LHCN-M2 (cell line): ENCODE measurements at places on chromosomes 3 and 15. TPM values are rescaled to one million over a fixed set of nuclear protein-coding genes. Genes with fewer than 3 reads are reported as not detected.

- DNase-seq = no peak
Measured at GRCh38 chr15:40964006-40964405, 10.7 kb downstream of the CHAC1 start.

DNA sequence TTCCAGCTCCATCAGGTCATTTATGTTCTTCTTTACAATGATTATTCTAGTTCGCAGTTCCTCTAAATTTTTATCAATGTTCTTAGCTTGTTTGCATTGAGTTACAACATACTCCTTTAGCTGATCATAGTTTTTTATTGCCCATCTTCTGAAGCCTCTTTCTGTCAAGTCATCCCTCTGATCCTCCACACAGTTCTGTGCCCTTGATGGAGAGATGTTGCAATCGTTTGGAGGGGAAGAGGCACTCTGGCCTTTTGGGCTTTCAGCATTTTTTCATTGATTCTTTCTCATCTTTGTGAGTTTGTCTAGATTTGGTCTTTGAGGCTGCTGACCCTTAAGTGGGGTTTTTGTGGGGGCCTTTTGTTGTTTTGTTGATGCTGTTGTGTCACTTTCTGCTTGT is 234.6 kb upstream of the CBLB start:
- no peak for DNase-seq

Gene FSIP1
- 0.38 and 1.1 TPM in 2 replicates for total RNA-seq

DNA sequence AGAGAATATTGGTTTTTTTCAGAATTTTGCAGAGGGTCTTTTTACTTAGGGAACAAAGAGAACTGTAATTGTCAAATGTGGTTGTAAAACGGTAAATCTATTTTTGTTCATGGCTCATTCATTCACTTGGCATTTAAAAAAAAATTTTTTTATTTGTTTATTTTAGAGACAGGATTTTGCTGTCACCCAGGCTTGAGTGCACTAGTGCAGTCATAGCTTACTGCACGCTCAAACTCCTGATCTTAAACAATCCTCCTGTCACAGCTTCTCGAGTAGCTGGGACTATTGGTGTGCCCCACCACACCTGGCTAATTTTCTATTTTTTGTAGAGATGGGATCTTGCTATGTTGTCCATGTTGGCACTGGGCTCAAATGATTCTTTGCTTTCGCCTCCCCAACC is 301.8 kb downstream of the LPP start:
- no peak for DNase-seq

DNA sequence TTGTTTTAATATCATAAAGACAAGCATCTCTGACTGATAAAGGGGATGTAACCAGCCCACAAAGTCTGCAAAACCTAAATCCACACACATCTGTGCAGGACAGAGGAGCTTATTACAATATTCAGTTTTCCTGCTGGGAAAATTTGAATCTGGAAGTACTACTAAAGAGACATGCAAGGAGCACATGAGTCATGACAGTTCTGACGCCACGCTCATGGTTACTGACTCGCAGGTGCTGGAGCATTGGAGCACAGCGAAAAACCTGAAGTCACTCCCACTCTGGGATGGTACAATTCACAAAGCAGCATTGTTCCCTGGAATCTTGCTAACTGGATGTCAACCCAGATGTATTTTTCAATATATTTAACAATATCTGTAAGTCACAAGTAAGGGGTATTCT is 7.6 kb upstream of the ISL2 start:
- DNase-seq = peak; percentile 50

- DNase-seq = no peak
Measured at GRCh38 chr15:100847194-100847593, 32.4 kb upstream of the ALDH1A3 start.

- peak; percentile 46 for DNase-seq
Measured at GRCh38 chr3:101828276-101828675, 21.0 kb upstream of the NFKBIZ start.

DNA sequence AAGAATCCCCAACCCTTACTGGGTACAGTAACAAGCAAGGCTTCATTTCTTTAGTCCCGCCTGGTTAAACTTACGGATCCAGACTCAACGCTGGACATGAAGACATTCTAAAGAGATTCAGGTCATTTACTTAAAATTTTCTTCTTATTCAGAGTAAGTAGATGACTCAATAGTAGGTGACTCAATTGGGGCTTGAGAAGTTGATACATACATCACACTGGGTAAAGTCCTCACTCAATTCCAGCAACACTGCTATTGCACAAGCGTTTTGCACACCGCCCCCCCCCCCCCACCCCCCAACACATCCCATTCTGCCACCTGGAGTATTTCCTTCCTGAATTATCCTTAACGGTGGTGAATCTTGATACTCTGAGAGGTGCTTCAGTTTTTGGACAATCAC is 610.0 kb downstream of the FOXP1 start:
- DNase-seq = peak; percentile 41

GRCh38 chr3:12943124-12944021 is 102.0 kb upstream of the RPL32 start:
- DNase-seq = no peak

DNA sequence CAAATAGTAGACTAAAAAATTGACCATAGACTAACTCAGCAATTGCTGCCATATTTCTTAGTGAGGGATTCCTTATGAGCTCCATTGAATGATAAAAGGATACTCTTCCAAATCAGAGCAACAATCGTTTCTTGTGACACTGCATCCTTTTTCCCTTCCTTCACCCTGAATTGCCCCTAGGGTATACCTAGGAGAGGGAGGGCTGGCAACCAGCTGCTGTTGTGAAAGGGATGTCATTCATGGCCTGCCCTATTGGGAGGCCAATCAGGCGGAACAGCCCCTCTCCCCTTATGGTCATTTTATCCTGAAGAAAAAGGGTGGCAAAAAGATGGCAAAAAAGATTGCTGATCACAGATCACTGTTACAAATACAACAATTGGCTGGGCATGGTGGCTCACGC is 26.3 kb downstream of the B3GNT5 start:
- DNase-seq = no peak

DNA sequence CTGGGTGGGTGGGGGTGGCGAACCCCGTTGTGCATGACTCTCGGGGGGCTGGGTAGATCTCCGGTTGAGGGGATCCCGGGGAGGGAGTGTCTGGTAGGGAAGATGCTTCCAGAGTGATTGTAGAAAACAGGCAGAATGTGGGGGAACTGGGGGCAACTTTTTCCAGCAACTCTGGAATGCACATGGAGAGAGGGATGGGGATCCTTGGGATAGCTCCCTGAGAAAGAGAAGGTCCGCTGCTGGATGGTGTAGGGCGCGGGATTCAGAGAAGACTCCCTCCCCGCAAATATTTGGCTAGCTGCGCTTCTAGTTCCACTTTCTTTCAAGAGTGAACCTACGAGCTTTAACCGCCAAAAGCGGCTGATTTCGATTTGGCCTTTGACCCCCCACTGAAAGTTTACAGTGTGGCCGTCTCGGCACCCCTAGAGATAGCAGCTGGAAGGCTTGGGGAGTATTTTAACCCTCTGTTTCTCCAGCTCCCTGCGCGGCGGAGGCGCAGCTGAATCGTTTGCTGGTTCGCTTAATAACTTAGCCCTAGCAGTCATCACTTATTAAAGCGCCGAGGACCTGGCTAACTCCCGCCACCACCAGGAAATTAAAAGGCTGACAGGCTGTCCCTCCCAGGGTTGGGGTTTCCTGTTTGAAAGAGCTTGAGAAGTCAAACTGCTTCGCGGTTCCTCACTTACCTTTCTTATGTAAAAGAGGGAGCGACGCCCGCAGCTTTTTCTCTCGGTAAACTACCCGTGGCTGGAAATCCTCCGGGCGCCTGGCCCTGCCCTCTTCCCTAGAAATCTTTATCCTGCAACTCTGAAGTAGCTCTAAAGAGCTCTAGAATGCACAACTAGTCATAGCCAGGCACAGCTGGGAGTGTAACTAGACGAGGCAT is 1.2 kb downstream of the PHLDB2 start:
- DNase-seq = peak; percentile 91

Gene GOLGA8S
- 0.06 TPM in 1 of 2 replicates, not detected in the other for total RNA-seq

DNA sequence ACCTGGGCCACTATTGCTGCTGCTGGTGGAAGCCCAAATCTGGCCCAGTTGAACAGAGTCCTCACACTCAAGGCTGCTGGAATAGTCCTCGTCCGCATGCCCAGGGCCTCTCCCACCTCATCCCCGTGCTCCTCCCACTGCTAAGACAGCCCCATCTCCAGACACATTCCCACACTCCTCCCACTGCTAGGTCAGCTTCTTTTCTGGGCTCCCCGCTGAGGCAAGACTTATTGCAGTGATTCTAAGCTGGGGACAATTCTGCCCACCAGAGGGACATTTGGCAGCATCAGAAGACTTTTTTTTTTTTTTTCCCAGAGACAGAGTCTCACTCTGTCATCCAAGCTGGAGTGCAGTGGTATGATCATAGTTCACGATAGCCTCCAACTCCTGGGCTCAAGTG is 35.1 kb downstream of the POC1A start:
- DNase-seq = no peak

DNA sequence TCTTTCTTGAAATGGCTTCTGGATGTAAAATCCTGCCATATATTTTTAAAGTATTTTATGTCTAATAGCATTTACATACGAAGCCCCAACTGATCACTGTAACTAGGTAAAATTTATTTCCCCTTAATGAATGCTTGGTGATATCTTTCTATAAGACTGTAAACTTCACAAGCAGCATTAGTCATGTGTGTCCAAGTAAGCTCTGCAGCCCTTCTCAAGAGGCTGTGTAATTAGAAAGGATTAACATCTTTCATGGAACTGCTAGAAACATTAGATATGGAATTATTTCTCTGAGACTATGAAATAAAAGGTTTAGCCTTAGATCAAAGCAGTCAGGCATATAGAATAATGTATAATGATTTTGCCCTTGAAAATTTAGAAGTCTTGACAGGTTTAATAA is 143.3 kb downstream of the EPHA3 start:
- no peak for DNase-seq

DNA sequence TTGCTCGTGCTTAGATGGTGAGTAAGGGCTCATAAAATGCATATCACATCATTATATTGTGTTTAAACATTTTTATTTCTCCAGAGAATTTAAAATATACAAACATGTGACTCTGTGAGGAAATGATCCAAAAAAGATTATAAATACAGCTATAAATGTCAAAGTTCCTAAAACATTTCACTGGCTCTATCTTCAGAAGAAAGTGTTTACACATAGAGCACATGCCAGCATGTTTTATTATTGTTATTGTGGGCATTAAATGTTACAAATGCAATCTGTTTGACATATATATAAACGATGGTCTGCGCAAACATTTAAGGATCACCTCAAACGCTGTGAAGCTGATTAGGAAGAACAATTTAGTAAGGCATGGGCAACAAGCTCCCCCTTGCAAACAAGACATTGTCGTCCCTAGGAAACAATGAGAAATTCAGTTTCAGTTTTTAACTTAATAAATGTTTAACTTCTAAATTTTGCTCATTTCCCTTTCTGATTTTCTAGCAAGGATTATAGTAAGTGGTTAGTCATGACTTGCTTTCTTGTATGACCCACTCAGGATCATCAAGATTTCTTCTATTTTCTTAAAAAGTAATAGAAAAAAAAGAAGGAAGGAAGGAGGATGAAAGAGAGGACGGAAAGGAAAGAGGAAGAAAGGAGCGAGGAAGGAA is 207.5 kb downstream of the SATB1 start:
- no peak for DNase-seq

DNA sequence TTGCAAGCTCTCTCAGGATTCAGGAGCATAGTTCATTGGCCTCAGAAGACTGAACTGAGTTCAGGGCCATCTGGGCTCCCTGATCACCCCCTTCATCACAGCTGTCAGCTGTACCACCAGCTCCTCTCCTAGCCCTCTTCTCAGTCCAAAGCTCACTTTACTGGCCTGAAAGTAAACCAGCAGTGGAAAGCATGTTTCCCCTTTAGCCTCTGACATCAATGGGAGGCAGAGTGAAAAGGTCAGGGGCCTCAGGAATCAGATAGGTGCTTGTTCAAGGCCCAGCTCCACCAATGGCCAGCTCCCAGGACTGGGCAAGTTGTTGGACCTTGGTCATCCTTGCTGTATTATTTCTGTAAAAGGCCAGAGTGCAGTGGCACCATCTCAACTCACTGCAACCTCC is 223.4 kb downstream of the TLE3 start:
- no peak for DNase-seq

DNA sequence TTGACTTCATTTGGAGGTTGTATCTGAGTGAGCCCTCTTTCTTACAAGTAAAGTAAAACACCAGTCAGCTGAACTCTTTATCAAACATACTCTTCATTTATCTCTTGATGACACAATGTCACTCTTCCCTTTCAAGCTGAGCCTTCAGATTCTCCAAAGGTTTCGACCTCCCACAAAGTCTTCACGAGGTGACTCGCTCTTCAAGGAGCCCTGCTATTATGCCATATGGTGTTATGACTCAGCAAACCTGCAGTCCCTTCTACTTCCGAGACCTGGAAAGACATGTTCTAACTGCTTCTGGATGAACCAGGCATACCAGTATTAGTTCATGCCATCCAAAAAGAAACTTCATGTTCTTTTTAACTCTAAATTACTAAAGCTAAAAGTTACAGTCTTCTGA is 23.1 kb downstream of the AADAC start:
- peak; percentile 90 for DNase-seq

GRCh38 chr15:98983334-98983733 is 24.3 kb downstream of the PGPEP1L start:
- DNase-seq = peak; percentile 77

GRCh38 chr3:148845756-148846395 is 18.3 kb downstream of the CPB1 start:
- DNase-seq = no peak

Gene LINGO1
- total RNA-seq = not detected in 2 replicates

Gene XIRP1
- 0.71 and 4.1 TPM in 2 replicates for total RNA-seq

DNA sequence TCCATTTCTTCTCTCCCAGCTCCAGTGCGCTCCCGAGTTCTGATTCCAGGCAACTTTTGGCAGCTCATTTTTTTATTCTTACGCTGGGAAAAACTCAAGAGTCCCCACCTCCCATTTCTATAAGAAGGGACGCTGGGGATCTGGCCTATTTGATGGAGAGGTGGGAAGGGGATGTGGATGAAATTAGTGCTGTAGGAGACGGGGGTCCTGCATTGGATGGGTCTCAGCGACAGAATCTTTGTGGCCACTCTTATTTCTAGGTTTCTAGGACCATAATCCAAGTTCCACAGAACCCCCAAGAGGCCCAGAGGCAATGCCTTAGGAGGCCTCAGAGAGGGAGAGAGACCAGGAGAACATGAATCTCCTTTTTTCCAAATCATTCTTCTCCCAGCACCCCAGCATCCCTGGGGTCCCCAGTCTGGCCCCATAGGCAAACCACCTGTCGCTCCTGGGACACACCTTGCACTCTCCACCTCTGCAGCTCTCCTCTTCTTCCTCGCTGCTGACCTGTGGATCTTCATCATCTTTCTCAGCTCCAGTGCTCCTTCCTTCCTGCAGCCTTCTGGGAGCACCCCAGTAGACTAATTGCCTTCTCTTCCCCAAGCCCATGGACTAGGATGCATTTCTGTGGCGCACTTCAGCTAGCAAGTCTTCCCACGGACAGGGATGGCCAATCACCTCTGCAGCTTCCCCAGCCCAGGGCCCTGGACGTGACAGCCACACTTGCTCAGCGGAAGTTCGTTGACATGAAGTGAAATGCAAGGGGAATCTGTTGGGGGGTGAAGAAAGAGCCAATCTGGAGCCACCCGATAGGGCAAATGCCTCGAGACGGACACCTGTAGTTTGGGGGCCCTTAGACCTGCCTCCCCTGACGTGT is 100.1 kb upstream of the ALDH1A3 start:
- DNase-seq = no peak

GRCh38 chr3:126547721-126548120 is 11.0 kb downstream of the C3orf22 start:
- DNase-seq = no peak

- DNase-seq = peak; percentile 80
Measured at GRCh38 chr15:44712346-44713005, 1.2 kb downstream of the B2M start.

GRCh38 chr3:195829897-195830254 is 18.1 kb upstream of the MUC4 start:
- DNase-seq = no peak

GRCh38 chr15:92580933-92581445 is 74.6 kb downstream of the FAM174B start:
- no peak for DNase-seq
